ENCODE measurements at places on chromosomes 4 and X.

GRCh38 chrX:106246511-106246910 is 78.4 kb downstream of the PWWP3B start:
- peak; percentile 49 for DNase-seq

DNA sequence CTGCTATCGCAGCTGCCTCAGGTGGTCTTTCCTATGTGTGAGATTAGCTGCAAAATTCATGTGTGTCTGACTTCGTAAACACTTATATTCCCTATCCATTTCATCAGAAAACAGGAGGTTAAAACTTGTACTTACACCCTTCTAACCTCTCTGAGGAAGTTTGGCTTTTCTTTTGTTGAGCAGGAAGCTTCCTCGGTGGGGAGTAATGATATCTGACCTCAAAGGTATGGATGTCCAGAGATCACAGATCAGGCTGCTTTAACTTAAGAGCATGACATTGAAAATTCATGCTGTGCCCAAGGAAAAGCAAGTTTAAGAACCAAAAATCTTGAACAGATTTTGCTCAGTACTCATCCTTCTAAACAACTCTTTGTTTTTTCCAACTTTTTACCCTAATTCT is 429.1 kb downstream of the STIM2 start:
- DNase-seq: no peak

GRCh38 chr4:33262824-33263223 is 2542.7 kb downstream of the PCDH7 start:
- DNase-seq: peak; percentile 80

GRCh38 chr4:4792466-4792865 is 67.0 kb upstream of the MSX1 start:
- DNase-seq: peak; percentile 64

GRCh38 chr4:8819473-8820177 is 52.0 kb downstream of the HMX1 start:
- no peak for DNase-seq

GRCh38 chr4:128358231-128358912 is 70.8 kb upstream of the PGRMC2 start:
- peak; percentile 74 for DNase-seq

GRCh38 chrX:8455557-8455956 is 9.1 kb upstream of the VCX3B start:
- DNase-seq: no peak
